ENCODE measurements at places on chromosomes 11 and 22. TPM values are rescaled to one million over a fixed set of nuclear protein-coding genes. Genes with fewer than 3 reads are reported as not detected.

Gene ZNF70
- total RNA-seq, result 9.9 TPM

Gene WBP2NL
- 5.2 TPM for total RNA-seq

- DNase-seq, result no peak
Observed at GRCh38 chr11:129973068-129973467, 29.6 kb downstream of the PRDM10 start.

GRCh38 chr11:61846362-61847020 is 18.4 kb downstream of the FADS2 start:
- DNase-seq, result no peak

Gene CERK
- 25.4 TPM for total RNA-seq

- DNase-seq, result no peak
Observed at GRCh38 chr11:17855531-17856290, 121.1 kb downstream of the KCNC1 start.

Gene ART5
- total RNA-seq, result not detected

DNA sequence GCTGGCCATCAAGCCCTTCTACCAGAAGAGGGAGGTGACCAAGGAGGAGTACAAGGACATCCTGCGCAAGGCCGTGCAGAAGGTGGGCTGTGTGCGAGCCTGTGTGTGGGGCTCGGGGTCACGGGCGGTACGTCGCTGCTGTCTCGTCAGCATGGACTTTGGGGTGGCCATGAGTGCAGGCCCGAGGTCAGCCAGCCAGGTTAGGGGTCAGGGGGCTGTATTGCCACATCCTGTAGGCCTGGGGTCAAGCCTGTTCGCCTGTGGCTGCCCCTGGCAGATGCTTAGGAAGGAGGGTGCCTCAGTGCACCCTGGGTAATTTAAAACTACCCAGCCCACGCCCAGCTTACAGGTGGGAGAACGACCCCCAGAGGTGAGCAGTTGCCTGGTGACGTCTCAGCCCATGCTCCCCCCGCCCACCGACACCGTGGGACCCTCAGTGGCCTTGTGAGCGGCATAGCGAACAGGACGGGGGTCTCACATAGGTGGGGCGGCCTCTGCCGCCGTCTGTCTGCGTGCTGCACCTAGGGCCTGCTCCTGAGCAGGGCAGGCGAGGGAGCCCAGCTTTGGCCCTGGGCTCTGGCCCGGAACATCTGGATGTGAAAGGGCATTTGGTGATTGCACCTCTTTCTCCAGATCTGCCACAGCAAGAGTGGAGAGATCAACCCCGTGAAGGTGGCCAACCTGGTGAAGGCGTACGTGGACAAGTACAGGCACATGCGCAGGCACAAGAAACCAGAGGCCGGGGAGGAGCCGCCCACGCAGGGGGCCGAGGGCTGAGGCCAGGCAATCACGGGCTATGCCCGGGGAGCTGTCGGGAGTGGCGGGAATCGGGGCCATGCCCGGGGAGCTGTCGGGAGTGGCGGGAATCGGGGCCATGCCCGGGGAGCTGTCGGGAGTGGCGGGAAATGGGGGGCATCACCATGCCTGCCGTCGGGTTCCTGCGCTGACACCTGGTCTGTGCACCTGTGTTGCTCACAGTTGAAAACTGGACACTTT is 4.5 kb downstream of the IRF7 start:
- no peak for DNase-seq

Measured in urinary bladder (tissue), 4 donors.